ENCODE measurements at places on chromosomes 2 and 18.
A peak's percentile ranks its signal among the peaks of the same experiment; 100 is the strongest.

DNA sequence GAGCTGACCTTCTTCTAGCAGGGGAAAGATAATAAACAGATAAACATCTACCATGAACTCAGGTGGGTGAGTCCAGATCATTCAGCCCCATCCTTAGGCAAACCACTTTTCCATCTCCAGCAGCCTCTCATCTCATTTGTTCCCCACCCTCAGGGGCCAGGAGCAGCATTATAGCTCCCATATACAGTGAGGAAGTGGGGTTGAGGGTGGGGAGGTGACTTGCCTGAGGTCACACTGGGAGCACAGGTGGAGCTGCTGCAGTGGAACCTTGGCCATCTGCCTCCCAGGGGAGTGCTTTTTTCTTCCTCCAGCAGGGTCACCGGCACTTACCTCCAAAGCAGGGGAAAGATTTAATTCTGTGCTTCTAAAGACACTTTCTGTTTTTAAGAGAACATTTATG lies 212.5 kb upstream of the SMAD2 start:
- no peak for DNase-seq

DNA sequence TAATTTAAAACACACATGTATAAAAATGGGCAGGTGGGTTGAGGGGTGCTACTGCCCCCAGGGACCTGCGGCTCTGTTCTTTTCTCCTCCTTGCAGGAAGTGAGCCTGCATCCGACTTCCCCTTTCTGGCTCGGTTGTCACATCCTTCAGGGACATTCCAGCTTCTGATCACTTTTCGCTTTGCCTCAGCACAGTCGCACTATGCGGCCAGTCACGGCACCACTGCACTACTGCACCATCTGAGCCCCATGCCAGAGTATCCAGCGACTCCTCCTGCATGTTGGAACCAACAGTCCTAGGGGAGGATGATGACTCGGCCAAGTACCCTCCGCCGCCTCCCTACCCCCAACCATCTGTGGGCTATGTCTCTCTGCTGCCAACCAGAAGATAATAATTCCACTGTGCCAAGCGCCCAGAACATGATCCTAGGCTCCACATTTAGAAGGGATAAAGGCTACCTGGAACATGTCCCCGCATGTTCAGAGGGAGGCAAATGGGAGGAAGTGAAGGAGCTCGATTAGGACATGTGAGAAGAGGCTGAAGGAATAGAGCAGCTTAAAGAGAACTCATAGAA lies 17.6 kb downstream of the CDC42EP3 start:
- DNase-seq: no peak

GRCh38 chr2:205484764-205485163 lies 197.5 kb upstream of the NRP2 start:
- DNase-seq: no peak

DNA sequence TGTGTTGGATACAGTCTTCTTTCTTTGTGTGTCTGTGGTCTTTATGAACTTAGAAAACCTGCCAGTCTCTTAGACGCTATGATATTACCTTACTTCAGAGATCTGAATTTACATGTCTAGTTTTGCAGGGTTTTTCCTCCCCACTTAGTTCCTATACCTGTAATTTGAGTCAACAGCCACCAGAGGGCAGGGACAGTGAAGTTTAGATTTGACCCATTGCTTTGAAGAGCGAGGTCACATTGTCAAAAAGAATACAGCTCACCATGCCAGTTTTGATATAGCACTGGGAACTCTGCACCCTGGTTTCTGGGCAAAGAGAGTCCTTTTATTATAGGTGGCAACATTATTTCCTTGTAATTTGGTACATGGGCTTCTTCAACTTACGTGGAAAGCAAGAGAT lies 102.3 kb downstream of the MAPK4 start:
- no peak for DNase-seq

DNA sequence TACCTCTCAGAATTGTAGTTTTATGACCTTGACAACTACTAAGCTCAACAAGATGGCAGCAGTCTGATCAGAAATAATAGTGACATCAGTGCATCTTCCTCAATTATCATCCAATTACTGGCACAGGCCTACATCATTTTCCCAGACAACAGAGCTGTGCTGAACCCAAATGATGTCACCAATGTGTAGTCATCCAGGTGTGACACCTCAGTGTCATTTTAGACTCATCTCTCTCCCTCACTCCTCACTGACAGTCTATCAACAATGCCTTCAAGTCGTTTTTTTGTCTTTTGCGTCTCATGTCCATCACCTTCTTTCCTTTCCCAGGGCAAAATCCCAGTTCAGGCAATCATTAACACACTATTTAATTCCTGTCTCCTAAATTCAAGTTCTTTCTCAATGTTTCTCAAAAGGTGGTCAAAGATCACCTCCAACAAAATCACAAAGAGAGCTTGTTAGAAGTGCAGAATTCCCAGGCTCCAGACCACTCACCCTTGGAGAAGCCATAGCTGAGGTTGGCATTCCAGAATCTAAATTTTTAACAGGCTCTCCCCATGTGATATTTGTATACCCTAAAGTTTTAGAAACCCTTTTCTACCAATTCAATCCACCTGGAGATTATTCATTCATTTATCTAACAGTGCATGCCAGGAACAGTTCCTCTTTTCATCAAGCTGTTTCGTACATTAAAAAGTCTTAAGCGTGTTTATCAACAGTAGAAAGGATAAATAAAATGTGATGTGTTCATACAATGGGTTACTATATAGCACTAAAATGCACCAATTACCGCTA lies 125.3 kb upstream of the KLF7 start:
- DNase-seq: no peak

GRCh38 chr18:28541934-28542333 lies 365.0 kb upstream of the CDH2 start:
- DNase-seq: no peak

DNA sequence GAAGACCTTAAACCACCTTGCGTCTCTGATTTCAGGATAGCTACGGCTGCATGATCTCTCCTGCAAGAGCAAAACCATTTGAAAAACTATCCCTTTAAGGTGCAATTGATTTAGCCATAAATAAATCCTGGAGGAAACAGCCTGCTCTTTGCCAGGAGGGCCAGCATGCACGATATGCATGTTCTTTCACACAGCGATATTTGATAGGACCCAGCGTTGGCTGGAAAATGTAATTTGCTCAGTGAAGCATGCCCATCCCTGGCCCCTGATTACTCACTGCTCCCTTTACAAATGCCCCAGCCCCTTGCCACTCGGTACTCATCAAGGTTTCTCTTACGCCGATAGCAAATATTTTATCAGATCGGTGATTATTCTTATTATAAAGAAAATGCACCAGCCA lies 315.4 kb downstream of the CDH2 start:
- DNase-seq: no peak

DNA sequence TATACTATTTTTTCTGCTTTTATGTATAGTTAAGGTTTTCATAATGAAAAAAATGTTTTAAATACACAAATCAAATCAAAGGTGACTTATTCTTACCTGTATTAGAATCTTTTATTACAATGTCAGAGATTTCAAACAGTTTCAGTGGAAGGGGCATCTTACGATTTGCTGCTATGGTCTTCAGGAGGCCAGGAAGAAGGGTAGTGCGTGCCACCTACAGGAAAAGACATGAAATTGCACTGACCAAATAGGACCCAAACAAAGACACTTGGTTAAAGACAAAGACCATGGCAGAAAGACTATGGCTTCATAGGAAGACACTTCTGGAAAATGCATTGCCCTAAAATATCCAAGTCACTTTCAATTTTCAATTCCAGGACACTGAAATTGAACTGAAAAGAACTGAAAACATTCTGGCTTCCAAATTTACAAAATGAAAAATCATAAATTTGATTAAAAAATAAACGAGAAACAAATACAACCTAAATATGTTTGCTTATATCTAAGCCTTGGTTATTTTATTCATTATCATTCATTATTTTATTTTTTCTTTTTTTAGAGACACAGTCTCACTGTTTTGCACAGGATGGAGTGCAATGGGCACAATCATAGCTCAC lies 42.1 kb downstream of the FARSB start:
- no peak for DNase-seq

- DNase-seq: peak; percentile 81
Observed at GRCh38 chr2:186589612-186590349, at the start of gene ITGAV. Gene ITGAV (plus strand): TSS chr2:186590056. CDS start chr2:186590339, 283 bp downstream.

GRCh38 chr2:177602611-177603164 lies 210.1 kb downstream of the AGPS start:
- no peak for DNase-seq

- peak; percentile 4 for DNase-seq
Observed at GRCh38 chr18:34493566-34494358, 216.3 kb upstream of the DTNA start.

DNA sequence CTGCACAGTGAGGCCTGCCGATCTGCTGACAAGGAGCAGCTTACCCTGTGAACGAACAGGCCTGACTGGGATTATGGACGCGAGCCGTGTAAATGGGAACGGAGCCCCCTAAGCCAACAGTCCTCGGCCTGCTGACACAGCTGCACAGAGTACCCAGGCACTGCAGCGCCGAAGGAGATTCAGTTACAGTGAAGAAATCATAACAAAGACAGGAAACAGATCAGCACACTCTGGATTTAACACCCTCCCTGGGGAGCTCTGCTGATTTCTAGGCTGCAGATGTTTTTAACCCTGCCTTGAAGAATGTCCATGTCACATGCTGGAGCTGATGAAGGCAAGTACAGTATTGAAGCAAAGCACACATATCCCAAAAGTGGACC lies 43.4 kb downstream of the COLEC12 start:
- DNase-seq: no peak

DNA sequence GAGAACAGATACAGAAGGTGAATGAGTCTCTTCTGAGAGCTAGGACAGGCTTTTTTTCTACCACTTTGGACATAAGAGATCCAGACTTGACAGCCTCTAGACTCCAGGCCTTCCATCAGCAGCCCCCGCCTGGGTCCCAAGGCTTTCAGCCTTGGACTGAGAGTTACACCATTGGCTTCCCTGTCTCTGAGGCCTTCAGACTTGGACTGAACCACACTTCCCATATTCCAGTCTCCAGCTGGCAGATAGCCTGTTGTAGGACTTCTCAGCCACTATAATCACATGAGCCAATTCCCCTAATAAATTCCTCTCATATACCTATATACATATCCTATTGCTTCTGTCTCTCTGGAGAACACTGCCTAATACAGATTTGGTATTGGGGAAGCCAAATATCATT lies 128.2 kb downstream of the MCFD2 start:
- DNase-seq: no peak

- DNase-seq: no peak
Observed at GRCh38 chr18:24763765-24764513, 303.5 kb downstream of the HRH4 start.

DNA sequence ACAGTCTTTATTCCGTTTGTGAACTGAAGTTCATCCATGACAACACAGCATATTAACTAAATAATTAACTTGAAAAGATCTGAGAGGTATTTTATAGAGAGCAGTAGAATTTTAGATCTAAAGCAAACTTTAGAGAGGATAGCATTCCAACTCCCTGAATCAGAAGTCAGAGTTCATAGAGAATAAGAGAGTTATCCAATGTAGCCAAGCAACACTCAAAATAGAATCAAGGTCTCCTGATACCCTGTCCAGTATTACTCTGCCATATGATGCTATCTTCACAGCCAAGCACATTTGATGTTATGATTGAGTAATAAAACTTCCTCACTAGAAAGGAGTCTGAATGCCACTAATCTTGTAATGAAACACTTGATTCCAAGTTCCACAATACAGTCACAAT lies 55.5 kb downstream of the RIT2 start:
- no peak for DNase-seq

- no peak for DNase-seq
Observed at GRCh38 chr2:109410039-109410815, 203.5 kb downstream of the SEPTIN10 start.

- no peak for DNase-seq
Observed at GRCh38 chr2:170715062-170715931, at the start of gene SP5. Gene SP5 (plus strand): TSS chr2:170715337. CDS start chr2:170715513, 176 bp downstream.

DNA sequence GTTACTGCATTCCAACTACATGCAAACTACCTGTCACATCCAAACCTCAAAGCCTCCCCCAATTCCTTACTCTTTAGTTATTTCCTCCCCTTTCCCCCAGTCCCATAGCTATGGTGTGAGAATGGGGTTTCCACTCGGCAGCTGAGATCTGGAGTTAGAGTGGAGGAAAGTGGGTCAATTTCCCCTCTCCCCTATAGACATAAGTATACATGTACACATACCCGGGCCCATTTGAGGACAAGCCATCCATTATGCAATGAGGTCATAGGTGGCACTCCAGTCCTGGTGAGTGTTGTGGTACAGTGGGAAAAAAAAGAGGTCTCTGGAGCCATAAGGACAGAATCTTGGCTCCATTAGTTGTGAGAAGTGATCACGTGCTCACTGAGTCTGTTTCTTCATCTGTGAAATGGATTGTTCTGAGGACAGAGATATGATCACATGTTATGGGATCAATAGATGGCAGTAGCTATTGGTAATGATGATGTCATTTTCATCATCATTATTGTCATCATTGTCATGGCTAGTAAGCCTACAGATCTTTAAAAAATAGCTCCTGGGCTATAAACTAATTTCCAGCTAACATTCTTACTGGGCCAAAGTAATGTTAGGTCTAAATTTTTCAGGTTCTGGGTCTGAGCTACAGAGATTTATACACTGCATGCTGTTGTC lies 119.0 kb downstream of the BCL2L11 start:
- no peak for DNase-seq

DNA sequence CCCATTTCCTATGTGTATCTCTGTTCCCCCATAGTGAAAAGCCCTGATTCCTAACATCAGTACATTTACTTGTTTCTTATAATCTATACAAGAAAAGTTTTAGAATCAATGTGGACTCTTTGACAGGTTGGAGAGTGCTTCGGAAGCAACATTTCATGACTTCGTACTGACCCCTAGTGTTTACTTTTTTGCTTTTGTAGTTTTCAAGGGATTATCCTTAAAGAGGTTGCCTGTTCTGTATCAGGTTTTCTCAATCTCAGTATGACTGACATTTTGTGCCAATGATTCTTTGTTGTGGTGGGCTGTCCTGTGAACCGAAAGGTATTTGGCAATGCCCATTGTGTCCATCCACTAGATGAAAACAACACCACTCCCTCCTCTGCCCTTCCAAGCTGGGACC lies 43.3 kb upstream of the SERPINB2 start:
- DNase-seq: no peak

DNA sequence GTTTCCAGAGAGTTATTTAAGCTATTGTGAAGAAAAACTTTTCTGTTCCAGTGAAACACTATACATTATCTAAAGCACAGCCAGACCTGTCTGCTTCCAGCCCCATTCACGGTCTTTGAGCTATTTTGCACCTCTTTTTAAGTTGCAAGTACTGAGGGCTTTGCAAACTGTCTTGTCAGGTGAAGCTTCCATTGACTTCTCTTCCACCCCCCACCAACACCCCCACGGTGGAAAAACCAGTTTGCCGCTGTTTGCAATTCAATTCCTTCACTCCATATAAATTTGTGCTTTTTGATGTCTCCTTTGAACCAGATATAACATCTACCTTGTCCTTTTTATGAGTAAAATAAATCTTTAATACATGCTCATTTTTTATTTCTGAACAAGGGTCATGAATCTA lies 15.7 kb downstream of the B3GNT7 start:
- DNase-seq: no peak

Data from stimulated activated CD8-positive, alpha-beta memory T cell treated with anti-CD3 and anti-CD28 coated beads, Interleukin-2, amount 100 ng/mL, for 48 hours (primary cell).